ENCODE measurements at places on chromosomes 3 and 15.

DNA sequence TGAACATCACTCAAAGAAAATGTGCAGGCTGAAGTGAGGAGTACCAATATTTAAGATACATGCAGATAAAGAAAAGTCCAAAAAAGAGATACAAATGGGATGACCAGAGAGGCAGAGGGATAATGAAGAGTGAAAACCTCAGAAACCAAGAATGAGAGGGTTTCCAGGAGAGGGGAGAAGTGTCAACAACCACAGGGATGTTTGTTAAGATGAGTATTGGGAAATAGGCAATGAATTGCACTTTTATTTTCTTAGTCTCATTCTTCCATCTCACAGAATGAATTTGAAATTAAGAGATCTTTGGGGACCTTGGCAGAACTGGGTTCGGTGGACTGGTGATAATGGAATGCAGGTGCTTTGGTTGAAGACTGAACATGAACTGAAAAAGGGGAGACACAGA lies 102.5 kb downstream of the ECT2 start:
- no peak for DNase-seq

DNA sequence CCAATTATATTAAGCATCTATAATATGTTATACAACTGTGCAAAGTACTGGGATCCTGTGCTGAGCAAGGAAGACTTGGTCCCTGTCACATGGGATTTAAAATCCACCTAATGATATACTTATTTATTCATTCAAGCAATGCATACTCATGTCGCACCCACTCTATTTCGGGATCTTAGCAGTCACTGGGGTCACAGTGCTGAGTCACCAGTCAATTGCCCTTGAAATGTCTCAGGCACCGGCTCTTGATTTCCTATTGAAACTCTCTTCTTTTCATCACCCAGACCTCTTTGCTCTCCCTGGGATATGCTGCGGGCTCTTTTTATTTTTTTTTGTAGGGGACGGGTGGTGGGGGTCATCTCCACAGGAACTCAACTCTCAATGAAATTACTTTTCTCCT lies 194.5 kb upstream of the GAP43 start:
- no peak for DNase-seq

DNA sequence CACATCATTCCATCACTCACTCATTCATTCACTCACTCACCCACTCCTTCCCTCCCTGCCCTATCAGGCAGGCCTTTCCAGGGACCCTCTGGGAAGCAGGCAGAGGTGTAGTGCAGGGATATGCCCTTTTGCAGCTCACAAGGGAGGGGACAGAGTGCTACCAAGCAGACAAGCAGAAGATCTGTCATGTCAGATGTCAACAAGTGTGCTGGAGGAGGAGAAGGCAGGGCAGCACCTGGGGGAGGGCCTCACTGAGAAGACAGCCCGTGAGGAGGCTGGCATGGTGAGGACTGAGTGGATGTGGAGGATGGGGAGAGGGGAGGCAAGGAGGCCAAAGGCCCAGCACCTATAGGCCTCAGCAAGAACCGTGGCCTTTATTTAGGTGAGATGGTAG lies 15.3 kb downstream of the ABTB1 start:
- no peak for DNase-seq

DNA sequence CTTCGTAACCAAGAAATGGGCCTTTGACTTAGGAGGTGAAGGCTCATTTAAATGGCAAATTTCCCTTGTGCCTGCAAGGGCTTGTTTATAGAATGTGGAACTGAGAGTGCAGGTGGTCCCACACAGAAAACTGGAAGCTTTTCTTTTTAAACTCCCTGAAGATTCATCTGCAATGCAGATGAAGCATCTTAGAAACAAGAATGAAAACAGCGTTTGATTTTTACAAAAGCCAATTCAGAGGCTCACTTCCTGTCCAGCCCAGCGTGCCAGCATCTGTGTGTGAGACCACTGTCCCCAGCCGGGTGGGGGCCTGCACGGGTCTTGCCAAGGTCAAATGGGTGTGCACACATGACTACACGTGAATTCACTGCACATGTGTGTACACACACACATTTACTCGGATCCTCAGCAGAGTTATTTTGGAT lies 94.7 kb downstream of the LINGO1 start:
- DNase-seq, result no peak

- DNase-seq, result no peak
These were observed 5.0 kb upstream of the RPP25 start for GRCh38 chr15:74961616-74962015.

DNA sequence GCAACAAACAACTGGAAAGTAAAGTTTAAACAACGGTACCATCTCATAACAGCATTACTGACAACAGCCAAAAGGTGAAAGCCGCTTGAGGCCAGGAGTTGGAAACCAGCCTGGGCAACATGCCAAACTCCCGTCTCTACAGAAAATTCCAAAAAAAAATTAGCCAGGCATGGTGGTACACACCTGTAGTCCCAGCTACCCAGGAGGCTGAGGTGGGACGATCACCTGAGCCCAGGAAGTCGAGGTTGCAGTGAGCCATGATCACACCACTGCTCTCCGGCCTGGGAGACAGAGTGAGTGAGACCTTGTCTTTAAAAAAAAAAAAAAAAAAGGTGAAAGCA lies 4.4 kb downstream of the TNK2 start:
- no peak for DNase-seq

DNA sequence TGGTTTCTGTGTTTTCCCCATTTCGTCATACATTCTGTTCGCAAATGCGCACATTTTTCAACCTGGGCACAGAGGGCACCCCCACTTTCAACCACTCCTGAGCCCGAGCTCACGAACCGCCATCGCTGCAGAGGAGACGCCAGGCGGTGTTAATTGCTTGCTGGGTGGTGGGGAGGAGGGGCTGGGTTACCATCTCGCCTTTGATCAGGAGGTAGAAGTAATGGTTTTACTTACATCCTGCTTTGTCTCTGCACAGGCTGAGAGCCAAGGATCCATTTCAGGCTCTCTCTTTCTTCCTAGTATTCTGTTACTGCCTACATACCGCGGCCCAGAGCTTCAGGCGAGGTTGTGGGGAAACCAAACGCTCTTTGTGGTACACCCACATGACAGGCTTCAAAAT lies 177.3 kb upstream of the WNT5A start:
- DNase-seq, result no peak

DNA sequence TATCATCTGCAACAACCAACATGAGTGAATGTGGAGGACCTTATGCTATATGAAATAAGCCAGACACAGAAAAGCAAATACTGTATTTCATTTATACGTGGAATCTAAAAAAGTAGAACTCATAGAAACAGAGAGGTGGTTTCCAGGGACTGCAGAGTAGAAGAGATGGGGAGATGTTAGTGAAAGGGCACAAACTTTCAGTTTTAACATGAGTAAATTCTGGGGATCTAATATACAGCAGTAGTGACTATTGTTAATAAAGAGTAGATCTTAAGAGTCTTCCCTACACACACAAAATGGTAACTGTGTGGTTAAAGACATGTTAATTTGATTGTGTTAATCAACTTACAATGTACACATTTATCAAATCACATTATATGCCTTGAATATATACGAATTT lies 20.9 kb upstream of the MELTF start:
- no peak for DNase-seq

DNA sequence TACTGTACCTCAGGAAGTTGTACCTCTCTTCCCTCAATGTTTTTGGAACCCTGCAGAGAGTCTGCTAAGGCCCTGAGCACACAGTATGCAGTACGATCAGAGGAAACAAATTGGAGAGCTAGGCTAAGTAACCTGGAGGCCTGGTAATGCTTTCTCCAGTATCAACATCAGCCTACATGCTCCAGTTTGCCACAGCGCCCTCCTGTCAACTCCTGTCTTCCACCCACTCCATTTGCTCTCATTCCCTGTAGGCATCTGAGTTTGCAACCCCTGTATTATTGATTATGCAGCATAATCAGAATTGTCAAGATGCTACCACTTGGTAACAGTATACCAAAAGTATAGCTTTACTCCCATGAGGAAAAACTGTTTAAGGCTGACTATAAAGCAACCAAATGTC lies 14.4 kb downstream of the POLG start:
- no peak for DNase-seq

GRCh38 chr3:106029954-106030626 lies 161.3 kb upstream of the CBLB start:
- DNase-seq, result no peak

DNA sequence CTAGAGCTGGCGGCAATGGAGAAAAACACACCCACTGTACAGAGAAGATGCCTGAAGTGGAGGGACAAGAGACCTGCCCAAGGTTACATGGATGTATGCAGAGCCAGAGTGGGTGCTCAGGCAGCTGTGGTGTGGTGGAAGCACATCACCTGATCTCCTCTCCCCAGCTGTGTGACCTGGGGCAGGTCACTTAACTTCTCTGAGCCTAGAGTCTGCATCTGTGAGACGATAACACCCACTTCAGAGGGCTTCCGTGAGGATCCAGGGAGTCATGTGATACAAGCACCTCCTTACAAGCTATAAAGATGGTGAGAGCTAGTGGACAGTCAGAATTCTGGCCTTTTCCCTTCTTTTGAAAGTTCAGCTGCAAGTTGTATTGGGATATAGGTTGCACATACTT lies 55.1 kb upstream of the HERC1 start:
- no peak for DNase-seq

GRCh38 chr3:94398036-94398435 lies 335.2 kb downstream of the NSUN3 start:
- no peak for DNase-seq

GRCh38 chr15:76584868-76585575 lies 248.4 kb downstream of the ISL2 start:
- DNase-seq, result no peak

GRCh38 chr15:92140796-92141195 lies 252.9 kb upstream of the ST8SIA2 start:
- no peak for DNase-seq

GRCh38 chr3:37107846-37108245 lies 66.5 kb downstream of the LRRFIP2 start:
- DNase-seq, result no peak

DNA sequence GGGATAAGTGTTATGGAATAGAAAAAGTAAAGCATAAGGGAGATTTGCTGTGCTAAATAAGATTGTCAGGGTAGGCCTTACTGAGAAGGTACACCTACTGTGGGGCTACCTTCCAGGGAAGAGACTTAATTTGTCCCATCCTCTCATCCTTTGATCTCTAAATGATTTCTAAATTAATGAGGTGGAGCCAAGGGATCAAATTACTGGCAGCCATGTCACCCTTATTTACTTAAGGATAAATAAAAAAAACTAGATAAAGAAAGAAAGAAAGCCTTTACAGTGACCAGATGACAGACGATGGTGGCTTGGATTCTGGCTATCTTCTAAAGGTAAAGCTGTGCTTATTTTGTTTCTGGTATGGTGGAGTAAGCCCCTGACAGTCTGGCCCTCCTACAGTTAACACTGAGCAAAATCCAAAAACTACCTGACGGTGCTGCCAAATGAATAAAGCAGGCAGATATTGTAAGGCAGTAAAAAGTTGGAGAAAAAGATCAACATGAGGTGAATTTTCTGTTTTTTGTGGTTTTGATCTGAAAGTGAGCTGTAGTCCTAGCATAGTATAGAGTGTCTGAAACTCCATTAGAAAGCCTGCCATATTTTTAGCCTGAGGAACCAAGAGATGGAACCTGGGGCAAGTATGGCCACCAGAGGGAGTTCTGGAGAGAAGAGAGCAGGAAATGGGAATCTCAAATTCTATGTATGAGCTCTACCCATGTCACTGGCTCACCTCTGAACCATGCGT lies 285.1 kb upstream of the MANF start:
- no peak for DNase-seq

DNA sequence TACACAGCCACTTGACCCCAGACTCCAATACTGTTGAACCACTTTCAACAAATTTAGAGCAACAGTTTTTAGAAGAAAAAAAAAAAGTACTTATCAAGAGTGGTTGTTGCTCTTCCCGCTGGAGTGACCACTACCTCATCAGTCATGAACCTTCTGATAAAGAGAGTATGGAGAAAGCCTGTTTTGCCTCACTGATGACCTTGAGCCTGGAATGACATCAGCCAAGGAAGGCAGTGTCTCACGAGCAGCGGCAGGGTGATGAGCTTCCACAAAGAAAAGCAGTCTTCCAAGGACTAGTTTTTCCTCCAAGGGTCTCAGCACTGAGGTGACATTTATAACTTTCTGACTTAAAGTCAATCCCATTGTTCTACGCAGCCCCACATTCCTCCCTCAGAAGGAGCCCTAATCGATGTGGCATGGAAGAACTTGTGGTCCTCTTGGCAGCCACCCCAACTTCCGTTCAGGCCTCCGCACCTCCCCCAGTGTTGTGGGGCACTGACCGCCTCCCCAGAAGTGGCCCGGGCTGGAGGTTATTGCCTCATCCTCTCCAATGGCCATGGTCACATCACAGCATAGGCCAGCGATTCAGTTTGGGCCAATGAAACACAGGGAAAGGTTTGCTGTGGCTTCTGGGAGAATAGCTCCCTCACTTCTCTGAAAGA lies 1.8 kb upstream of the CYP11A1 start:
- DNase-seq, result no peak

DNA sequence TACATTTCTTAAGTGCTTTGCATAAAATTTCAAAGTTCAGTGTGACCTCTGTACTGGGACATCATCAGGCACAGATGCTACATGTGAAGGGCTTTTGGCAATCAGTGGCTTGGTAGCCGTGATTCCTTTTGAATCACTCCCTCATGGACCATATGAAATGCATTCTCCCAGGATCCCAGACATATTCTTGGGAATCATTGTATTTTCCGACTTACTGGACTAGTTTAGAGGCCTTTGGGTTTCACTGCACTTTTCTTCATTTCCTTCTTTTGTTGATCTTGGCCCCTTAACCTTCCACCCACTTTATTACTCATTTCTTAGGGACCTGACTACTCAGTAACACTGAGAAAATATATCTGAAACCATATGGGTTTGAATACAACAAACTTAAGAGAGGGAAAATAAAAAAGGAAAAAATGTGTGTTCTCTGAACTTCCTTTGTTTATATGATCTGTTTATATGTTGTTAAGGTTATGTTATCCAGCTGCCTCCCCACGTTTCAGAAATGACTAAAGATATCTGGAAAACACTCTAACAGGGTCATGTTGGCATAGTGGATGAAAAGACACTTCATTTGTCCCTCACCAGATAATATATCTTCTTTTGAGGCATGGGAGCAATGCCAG lies 35.1 kb downstream of the HMG20A start:
- DNase-seq, result no peak

- no peak for DNase-seq
These were observed 25.1 kb upstream of the FSIP1 start for GRCh38 chr15:39807791-39808190.

DNA sequence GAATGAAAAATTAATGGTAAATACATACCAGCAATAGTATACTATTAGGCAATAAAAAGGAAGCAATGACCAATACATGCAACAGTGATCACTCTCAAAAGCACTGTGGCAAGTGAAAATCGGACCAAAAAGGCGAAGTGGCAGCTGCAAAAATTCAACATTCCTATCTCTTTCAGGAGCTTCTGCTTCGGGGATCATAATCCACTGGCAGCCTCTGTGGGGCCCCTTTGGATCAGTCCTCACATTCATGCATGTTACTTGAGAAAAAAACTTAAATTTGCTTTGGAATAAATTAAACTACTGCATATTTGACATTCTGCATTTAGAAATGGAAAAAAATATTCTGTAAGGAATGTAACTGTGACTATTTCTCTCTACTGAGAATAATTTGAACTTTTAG lies 425.6 kb downstream of the NR2F2 start:
- no peak for DNase-seq
